Activated T-helper 1 cell treated with anti-CD3 and anti-CD28 coated beads, Interleukin-12 subunit alpha, Interleukin-12 subunit beta, Interleukin-2, Interleukin-4 antibody, amounts not matched to agents 30 ng/mL and 10 ng/mL and 1 ng/mL, durations not matched to agents 14 hours and 24 hours and 36 hours (primary cell): ENCODE measurements at places on chromosomes 7 and 10.

DNA sequence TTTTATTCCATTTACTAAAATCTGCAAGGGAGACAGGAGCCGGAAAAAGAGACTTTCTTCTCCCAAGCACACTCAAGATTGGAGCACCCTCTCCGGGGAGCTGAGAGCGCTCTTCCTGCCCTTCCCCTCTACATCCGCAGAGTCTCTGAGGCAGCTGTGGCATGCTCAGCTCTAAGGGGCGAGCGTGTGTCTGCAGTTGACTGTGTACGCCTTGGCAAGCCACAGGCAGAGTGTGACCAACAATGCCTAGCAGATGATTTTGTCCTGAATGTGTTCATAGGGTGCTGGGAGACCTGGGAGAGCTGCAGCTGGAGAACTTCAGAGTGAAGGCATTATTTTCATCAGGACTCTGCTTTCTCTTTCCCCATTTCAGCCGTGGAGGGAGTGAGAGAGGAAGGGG lies 20.7 kb downstream of the MTURN start:
- no peak for DNase-seq

GRCh38 chr7:18153183-18153748 lies 125.6 kb upstream of the PRPS1L1 start:
- no peak for DNase-seq

GRCh38 chr7:94050046-94050445 lies 45.9 kb upstream of the BET1 start:
- no peak for DNase-seq

DNA sequence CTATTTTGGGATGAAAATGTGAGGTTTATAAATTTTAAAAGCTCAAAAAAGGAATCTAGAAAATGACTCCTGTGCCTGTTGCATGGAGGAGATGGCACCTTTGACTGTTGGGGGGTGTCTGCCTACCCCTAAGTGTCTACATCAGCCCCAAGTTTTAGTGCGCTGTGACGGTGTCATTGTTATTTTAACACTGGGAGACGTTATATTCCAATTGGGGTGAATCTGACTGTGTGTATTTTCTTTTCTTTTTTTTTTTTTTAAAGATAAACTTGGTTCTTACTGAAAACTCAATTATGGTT lies 517 bp downstream of the SRGN start:
- peak; percentile 12 for DNase-seq

- no peak for DNase-seq
These were observed 9.8 kb upstream of the FZD9 start for GRCh38 chr7:73423519-73424488.

DNA sequence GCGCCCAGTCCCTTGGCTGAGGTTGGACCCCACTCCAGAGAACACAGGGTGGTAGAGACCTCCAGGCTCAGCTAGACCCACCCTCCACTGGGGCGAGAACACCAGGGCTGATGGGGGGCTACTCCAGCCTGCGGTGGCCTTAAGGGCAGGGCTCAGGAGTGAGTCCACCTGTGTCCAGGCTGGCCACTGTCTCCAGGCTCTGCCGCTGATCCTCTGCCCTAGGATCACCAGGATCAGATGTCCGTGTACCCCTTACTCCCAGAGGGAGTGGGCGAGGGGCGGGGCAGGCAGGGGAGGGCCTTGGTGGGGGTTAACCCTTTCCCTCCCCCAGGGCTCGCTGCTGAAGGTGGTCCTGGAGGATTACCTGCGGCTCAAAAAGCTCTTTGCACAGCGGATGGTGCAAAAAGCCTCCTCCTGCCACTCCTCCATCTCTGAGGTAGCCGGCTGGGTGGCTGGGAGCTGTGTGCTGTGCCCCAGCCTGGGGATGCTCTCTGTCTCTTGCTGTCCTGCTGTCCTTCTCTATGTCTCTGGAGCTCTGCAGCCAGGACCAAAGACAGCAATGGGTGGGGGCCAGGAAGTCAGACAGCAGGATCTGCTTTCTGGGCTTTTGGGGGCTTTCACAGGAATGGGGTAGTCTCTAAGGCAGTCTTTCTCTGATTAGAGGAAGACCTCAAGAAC lies 38.0 kb downstream of the PSAP start:
- DNase-seq: no peak

DNA sequence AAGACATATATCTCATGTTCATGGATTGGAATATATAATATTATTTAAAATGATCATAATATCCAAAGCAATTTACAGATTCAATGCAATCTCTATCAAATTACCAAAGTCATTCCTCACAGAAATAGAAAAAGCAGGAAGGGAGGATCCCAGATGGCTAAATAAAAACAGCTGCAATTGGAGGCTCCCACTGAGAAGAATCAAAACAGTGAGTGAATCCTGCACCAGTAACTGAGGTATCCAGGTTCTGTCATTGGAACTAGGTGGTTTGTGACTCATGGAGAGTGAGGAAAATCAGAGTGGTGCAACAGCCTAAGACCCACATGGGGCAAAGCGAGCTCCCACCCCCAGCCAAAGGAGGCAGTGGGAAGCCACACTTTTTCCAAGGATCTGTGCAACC lies 128.4 kb downstream of the MTERF1 start:
- DNase-seq: no peak

GRCh38 chr7:107879400-107880035 lies 11.5 kb upstream of the DLD start:
- no peak for DNase-seq

GRCh38 chr10:101956117-101956516 lies 99.9 kb downstream of the ARMH3 start:
- no peak for DNase-seq

- DNase-seq: no peak
These were observed 239.6 kb downstream of the SKIDA1 start for GRCh38 chr10:21285742-21286331.

DNA sequence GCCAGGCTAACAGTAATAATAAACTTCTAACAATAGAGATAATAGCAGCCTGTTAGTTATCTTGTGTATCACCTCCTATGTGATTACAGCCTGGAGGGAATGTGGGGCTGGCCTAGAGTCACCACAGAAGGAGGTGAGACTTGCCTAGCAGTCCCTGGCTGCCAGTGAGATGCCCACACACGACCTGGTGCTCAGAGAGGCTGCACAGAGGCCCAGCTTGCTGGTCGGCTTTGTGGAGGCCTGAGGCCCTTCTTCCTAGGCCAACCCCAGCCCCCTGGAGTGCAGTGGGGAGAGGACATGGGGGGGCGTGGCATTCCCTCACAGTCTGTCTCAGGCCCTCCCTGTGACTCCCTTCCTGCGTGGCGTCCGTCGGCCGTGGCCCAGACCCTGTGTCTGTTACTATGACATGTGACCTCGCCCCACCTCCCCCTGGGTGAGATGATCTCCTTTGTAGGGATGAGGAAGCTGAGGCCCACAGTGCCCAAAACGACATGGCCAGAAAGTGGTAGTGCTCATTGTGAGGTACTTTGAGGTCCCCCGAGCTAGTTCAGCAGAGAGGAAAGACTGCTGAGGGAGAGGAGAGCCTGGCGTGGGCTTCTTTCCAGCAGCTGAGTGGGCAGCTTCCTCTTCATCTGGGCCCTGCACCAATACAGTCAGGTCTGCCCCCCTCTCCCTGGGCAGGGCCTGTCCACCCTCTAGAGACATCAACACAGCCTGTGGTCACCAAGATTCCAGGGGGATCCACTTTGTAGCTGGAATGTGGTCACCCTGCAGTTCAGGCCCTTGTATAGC lies 29.7 kb downstream of the UNC5B start:
- no peak for DNase-seq

GRCh38 chr10:35041502-35041879 lies 48.6 kb downstream of the CUL2 start:
- DNase-seq: no peak

GRCh38 chr7:28061824-28062196 lies 118.8 kb downstream of the JAZF1 start:
- no peak for DNase-seq
